ENCODE measurements at places on chromosomes 2 and 18. TPM values are rescaled to one million over a fixed set of nuclear protein-coding genes. Genes with fewer than 3 reads are reported as not detected.
A peak's percentile ranks its signal among the peaks of the same experiment; 100 is the strongest.

KIAA2012 gene
- total RNA-seq = not detected

GRCh38 chr2:200716386-200716785 is 95.3 kb upstream of the BZW1 start:
- no peak for DNase-seq

FOXD4L1 gene
- total RNA-seq = 0.18 TPM

RAB17 gene
- total RNA-seq = 2.2 TPM

- no peak for DNase-seq
Observed at GRCh38 chr2:48934807-48935206, 179.3 kb upstream of the LHCGR start.

DNA sequence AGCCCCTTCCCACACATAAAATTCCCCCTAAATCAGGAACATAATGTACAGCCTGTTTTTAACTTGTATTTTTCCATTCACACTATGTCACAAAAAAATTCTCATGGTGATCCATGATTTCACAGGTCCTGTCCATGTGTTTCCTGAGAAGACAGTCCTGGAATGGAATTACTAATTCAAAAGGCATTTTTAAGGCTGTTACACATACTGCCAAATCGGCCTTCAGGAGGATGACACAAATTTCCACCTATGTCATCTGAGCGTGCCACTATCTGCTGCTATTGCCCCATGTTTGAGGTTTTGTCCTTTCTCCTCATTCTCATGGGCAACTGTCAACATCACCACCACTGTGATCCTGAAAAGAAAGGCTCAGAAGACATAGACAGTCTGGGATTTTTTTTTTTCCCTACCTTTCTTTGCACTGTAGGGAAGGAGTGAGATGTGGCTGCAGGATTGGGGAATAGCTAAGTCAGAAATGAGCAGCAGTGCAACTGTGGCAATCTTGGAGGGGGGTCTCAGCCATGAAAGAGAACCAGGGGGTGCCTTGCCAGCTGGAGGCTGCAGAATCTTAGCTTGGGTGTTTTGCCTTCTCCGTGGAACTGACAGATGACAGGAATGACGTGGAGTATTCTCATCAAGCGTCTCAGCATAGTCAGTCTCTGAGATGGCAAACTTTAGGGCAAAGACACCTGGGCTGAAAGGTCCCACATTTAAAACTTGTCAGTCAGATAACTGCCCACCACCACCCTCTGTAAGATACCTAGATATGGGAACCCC is 73.4 kb downstream of the MARCHF4 start:
- DNase-seq = no peak

ZNF521 gene
- 54.5 TPM for total RNA-seq

DNA sequence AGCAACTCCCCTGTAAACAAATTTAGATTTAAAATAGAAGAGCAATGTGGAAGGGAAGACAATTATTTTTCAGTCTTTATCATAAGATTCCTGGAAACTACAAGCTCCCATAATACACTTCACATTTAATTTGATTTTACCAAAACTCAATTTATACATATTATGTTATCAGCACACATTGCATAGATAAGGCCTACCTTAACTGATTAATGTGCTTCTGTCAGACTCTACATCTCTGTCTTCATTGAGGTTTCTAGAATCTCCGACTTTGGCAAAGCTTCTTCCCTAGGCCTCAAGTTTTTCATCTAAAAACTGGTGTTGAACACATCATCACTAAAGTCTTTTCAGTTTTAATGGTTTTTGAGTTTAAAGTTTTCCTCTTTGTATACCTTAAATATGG is 366.1 kb downstream of the CLIP4 start:
- DNase-seq = no peak

ANKRD62 gene
- total RNA-seq = not detected

DNA sequence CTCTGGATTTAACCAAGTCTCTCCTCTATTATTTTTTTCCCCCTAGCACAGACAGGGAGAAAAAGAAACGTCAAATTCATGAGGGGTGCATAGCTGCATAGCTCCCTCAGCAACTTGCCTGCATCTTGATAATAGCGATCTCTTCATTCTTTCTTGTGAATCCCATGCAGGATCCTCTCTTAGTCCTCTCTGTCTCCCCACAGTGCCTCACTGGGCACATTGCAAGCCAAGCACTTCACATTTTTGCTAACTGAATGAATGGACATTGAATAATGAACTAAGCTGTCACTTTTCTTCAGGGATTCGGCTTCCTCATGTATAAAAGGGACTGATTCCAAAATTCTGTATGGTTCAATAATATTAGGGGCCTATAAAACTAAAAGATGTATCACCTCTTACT is 2.9 kb upstream of the EPB41L3 start:
- DNase-seq = peak; percentile 28

GRCh38 chr18:42038936-42039335 is 83.9 kb downstream of the PIK3C3 start:
- no peak for DNase-seq

- DNase-seq = no peak
Observed at GRCh38 chr18:53792762-53793161, 431.7 kb downstream of the MBD2 start.

IFT172 gene
- 25.7 TPM for total RNA-seq

DNA sequence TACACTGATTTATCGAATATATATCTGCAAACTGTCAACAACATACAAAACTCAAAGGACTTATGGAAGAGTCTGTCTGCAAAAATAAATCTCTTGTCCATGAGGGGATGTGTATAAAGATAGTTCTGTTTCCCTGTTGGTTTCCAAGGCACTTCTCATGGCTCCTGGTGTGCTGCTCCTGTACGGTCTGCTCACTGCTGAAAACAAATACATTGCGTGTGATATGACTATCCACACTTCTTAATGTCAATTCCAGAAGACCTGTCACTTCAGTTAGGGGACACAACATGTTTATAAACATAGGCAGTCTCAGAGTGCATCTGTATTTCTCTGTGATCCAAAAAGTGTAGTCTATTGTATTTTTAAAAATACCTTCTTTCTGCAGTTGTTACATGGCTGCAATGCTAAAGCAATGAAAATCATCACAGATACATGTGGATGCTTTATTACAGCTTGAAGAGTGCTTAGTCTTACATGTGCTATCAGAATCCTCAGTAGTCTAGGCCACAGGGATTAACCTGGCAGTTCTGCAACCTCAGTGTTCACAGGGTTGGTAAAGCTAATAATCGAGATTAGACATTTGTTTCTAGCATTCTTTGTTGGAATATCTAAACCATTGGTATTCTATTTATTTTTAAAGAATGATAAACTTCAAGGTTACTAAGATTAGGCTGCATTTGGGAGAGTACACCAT is 7.8 kb downstream of the ALKAL2 start:
- no peak for DNase-seq

- no peak for DNase-seq
Observed at GRCh38 chr18:33914399-33914798, 310.3 kb downstream of the NOL4 start.

SLC5A7 gene
- 0.17 TPM for total RNA-seq

TEKT4 gene
- not detected for total RNA-seq

DNA sequence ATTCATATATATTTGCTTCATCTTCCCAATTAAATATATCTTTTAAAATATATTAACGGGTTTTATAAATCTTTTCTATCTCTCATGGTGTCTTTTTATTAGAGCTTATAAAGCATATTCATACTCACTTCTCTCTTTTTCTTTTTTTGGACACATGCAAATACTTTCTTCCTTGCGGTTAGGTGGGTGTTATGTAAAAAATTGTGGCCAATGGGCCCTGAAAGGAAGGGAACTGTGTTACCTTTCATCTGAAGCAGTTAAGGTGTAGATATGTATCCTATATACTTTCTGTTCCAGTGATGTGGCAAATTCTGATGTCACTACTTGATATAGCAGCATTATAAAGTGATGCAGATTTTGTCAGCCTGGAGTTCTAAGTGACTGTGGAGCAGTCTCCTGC is 714.5 kb downstream of the PLCL1 start:
- DNase-seq = no peak

SLC1A4 gene
- total RNA-seq = 5.6 TPM

DNA sequence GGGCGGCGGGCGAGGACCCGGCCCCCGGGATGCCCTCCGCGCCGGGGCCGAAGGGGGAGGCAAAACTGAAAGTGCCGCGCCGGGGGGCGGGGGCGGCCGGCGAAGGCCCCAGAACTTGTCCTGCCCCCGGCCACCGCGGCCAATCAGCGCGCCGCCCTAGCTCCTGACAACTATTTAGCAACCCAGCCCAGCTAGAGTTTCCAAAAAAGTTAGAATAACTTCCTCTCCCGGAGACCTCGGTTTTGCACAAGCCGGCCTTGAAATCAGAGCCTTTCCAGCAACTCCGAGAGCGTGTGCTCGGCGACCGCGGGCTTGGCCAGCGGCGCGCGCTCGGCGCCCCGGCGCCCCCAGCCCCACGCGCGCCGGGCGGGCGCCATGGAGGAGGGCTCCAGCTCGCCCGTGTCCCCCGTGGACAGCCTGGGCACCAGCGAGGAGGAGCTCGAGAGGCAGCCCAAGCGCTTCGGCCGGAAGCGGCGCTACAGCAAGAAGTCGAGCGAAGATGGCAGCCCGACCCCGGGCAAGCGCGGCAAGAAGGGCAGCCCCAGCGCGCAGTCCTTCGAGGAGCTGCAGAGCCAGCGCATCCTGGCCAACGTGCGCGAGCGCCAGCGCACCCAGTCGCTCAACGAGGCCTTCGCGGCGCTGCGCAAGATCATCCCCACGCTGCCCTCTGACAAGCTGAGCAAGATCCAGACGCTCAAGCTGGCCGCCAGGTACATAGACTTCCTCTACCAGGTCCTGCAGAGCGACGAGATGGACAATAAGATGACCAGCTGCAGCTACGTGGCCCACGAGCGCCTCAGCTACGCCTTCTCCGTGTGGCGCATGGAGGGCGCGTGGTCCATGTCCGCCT is at the start of gene TWIST2:
Gene TWIST2, plus strand, starts transcription at position 245 of the 850 bp plus-strand sequence. Its CDS starts 131 bp downstream, at position 376.
- DNase-seq = peak; percentile 90
